Activated naive CD8-positive, alpha-beta T cell treated with anti-CD3 and anti-CD28 coated beads for 36 hours (primary cell): ENCODE measurements at places on chromosomes 2 and 18.

GRCh38 chr2:169072163-169072925 lies 3.0 kb downstream of the DHRS9 start:
- DNase-seq = no peak

DNA sequence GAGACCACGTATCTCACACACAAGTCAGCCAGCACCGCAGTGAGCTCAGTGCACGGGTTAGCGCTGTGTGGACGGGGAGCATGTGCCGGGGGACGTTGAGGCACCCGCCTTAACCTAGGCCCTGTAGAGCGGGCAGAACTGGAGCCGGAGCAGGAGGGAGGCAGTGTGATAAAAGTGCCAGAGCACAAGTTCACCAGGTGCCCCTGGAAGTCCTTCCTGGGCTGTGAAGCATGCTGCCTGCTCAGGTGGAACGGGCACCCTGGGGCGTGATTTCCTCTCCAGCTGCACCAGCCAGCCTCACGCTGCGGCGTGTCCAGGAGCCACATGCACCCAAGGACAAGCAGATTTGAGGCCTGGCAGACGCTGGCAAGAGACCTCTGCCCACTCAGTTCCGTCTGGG lies 50.3 kb downstream of the ITGB1BP1 start:
- DNase-seq = no peak

DNA sequence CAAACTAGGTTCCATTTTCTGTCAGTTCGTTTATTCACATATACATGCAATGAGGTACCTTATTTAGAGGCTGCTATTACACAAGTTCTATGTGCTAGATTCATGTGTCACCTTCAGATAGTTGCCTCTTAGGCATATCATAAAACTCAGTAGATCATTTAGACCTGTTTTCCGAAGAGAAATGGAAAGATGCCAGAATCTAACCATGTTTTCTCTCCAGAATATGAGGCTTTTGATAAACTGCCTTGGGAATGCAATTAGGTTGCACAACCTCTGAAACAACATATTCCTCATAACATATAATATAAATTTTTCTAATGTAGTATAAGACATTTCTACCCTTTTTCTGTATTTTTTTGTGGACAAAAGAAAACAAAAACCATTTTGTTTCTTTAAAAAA lies 108.1 kb downstream of the PRPF40A start:
- no peak for DNase-seq

GRCh38 chr2:84906108-84906899 lies 848 bp downstream of the TMSB10 start:
- peak; percentile 68 for DNase-seq

DNA sequence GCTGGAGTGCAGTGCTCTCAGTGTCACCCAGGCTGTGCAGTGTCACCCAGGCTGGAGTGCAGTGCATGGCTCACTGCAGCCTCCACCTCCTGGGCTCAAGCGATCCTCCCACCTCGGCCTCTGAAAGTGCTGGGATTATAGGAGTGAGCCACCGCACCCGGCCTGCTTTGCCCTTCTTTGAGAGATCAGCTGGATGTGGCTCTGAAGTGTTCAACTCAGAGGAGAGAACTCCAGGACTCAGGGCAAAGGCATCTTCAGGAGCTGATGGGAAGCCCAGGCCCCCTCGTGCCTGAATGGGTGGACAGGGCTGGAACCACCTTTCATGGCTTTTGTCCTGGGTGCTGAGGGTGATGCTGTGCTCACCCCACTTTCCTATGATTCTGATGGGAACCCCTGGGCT lies 52.0 kb upstream of the HAAO start:
- no peak for DNase-seq

GRCh38 chr2:38708900-38709566 lies 42.1 kb downstream of the SRSF7 start:
- no peak for DNase-seq

GRCh38 chr2:180203972-180204371 lies 196.9 kb upstream of the CWC22 start:
- DNase-seq = no peak

- no peak for DNase-seq
These were observed 539.5 kb downstream of the RNF144A start for GRCh38 chr2:7456762-7457161.

- no peak for DNase-seq
These were observed 7.1 kb downstream of the ANO7 start for GRCh38 chr2:241195506-241196130.

GRCh38 chr2:202133200-202133908 lies 60.3 kb downstream of the KIAA2012 start:
- no peak for DNase-seq

- no peak for DNase-seq
These were observed 32.5 kb downstream of the POLR1A start for GRCh38 chr2:86073225-86073624.

DNA sequence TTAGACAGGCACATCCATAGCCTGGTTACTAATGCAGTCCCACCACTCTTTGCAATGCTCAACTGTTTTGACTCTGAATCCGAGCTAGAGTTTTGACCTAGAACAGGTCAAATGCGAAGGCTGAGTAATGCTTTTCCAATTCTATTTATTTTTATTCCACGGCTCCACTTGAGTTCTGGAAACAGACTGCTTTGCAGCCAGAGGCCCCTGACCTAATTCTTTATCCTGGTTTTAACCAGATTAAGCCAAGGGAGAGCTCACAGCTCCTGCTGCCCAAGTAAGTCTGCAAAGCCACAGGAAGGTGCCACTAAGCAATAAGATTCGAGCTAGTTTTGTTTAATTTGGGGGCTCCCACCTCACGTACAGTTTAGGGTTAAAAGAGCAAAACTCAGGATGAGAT lies 51.4 kb downstream of the MREG start:
- no peak for DNase-seq
